H1 (cell line): ENCODE measurements at places on chromosomes 12 and 14.

DNA sequence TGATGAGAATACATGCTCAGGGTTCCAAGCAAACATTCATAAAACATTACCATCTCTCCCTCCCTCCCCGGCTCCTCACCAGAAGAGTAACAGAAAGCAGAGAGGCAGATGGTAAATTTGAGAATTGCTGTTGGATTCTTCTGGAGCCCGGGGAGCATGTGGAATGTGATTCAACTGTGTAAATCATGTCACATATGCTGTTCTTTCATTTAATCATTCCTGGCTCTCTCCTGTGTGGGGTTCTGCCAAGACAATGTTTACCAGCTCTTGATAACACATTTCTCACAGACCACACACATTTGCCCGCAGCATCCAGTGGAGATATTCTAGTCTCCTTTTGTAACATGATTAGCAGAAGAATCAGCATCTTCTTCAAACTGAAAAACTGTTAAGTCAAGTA, 23.4 kb upstream of the NR2C1 start:
- peaks cover 5% of the 10 kb centered on the region for H3K36me3 ChIP-seq
- DNase-seq: no peak
- H3K4me3 ChIP-seq: no peak overlapping the region
- no peaks in the 10 kb centered on the region for H3K27me3 ChIP-seq

DNA sequence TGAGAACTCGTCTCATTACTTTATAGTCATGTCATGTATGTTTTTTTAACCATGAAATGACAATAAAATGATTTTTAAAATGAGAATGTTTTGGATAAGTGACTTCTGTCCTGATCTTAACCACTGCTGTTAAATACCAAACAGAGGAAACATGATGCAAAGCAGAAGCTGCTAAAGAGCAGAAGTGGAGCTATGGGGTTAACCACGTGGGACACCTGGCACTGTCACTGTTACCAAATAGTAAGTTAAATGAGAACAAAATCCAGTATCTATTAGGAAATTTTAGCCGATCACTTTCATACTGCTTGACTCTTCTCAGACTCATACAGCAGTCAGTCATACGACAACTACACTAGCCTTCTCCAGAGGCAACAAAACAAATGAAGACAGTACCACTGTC, 82.4 kb downstream of the SCAF11 start:
- H3K27me3 ChIP-seq: no peaks in the 10 kb centered on the region
- H3K4me1 ChIP-seq: no peaks in the 10 kb centered on the region
- H3K4me3 ChIP-seq: no peak overlapping the region
- peaks cover 2% of the 10 kb centered on the region; the same call in 1 of the 2 replicates for H3K36me3 ChIP-seq

DNA sequence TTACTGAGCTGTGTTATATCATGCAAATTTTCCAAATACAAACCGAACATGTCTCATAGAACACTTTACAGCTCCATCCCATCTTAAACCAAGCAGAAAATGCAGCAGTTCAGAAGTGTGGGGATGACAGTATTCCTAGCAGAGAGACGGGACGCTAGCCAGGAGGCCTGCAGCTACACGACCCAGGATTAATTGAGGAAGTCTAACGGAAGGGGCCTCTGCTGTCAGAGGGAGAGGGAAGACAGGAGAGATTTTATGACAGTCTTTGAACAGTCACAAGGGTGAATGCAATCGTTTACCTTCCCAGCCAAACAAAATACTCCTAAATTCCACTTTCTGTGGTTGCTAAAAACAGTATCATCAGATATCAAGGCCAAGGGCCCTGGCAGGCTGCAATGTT, 261.9 kb downstream of the TMEM132D start:
- H3K27me3 ChIP-seq: no peaks in the 10 kb centered on the region
- peaks cover 7% of the 10 kb centered on the region; the same call in 1 of the 2 replicates for H3K4me1 ChIP-seq
- H3K27ac ChIP-seq: no peak overlapping the region
- no peak for DNase-seq

- H3K4me3 ChIP-seq: no peak overlapping the region
- no peaks in the 10 kb centered on the region for H3K27me3 ChIP-seq
- no peak for DNase-seq
- no peaks in the 10 kb centered on the region for H3K4me1 ChIP-seq
Observed at GRCh38 chr12:10851243-10851858, 2.1 kb upstream of the PRR4 start.

DNA sequence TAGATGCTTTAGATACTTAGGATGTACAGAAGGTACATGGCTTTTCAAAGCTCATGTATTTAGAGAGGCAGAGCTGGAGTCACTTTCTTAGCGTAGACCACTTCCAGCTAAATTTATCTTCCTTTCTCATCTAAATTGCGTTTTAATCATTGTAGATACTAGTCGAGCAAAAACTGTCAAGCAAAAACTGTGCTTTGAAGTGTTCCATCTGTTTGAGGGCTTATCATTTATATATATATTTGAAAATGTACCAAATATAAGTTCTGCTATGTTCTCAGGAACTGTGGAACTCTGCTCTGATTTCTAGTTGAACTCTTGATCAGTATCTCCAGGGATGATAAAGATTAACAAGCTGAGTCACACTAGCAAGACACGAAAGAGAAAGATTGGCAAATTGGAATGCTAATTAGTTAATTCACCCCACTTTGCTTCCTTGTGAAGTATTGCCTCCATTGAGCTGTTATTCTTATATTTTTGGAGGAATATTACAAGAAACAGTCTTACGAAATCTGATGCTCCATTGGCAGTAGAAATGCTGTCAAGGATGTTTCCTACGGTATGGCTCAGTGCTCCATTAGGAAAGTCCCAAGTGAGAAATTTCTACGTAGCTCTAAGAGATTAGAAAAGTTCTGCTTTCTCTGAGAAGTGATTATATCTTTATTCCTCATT, 310.7 kb downstream of the AEBP2 start:
- H3K4me3 ChIP-seq: no peak overlapping the region
- DNase-seq: no peak
- no peaks in the 10 kb centered on the region for H3K27me3 ChIP-seq
- H3K36me3 ChIP-seq: no peaks in the 10 kb centered on the region

- no peaks in the 10 kb centered on the region for H3K27me3 ChIP-seq
- H3K4me3 ChIP-seq: no peak within 1 kb of the TSS
- H3K36me3 ChIP-seq: no peaks in the 10 kb centered on the region
- peaks cover 6% of the 10 kb centered on the region for H3K4me1 ChIP-seq
- no peak within 1 kb of the TSS for H3K27ac ChIP-seq
- no peak for DNase-seq
Observed at GRCh38 chr14:93997082-93997481, at the start of gene CCDC197. CCDC197 (plus strand) TSS chr14:93997301; CDS start chr14:93998132, 831 bp downstream.

DNA sequence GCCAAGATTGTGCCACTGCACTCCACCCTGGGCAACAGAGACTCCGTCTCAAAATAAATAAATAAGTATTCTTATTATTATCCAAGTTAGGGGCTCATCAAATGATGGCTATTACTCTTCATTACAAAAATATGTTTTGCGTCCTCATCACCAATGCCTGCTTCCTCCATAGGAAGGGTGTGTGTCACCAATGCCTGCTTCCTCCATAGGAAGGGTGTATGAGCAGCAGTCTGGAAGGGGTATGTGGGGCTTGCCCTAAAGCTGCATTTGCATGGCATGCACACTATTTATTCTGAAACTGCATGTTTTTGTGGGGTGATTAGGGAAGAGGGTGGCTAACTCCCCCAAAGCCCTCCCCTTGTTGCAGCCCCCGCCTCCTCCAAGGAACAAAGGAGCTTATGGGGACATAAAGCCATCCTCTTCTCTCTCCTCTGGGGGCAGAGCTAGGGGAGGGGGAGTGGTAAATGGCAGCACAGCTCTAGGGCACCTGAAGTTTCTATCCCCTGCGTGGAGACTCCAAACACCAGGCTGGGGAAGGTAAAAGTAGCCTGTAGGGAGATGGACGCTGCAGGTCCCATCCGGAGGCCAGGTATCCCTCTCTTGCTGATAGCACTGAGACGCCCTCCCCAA, 1.3 kb downstream of the CAMKK2 start:
- peak overlapping the region; percentile 87 for H3K4me3 ChIP-seq
- no peak for DNase-seq
- no peaks in the 10 kb centered on the region; the same call in 1 of the 2 replicates for H3K36me3 ChIP-seq
- no peak overlapping the region for H3K27ac ChIP-seq
- no peaks in the 10 kb centered on the region for H3K4me1 ChIP-seq
- no peaks in the 10 kb centered on the region for H3K27me3 ChIP-seq

- no peaks in the 10 kb centered on the region for H3K4me1 ChIP-seq
- H3K4me3 ChIP-seq: no peak overlapping the region
- no peak for DNase-seq
- no peak overlapping the region for H3K27ac ChIP-seq
- no peaks in the 10 kb centered on the region for H3K27me3 ChIP-seq
- H3K36me3 ChIP-seq: no peaks in the 10 kb centered on the region
Observed at GRCh38 chr12:75443709-75444108, 36.8 kb upstream of the GLIPR1 start.

GRCh38 chr14:75301666-75302325, 23.2 kb downstream of the FOS start:
- no peaks in the 10 kb centered on the region for H3K4me1 ChIP-seq
- DNase-seq: no peak
- no peaks in the 10 kb centered on the region for H3K36me3 ChIP-seq
- H3K4me3 ChIP-seq: no peak overlapping the region
- no peak overlapping the region for H3K27ac ChIP-seq

GRCh38 chr12:28949184-28949583, 199.9 kb upstream of the FAR2 start:
- no peak overlapping the region for H3K27ac ChIP-seq
- no peaks in the 10 kb centered on the region for H3K4me1 ChIP-seq
- no peak for DNase-seq
- H3K27me3 ChIP-seq: no peaks in the 10 kb centered on the region

DNA sequence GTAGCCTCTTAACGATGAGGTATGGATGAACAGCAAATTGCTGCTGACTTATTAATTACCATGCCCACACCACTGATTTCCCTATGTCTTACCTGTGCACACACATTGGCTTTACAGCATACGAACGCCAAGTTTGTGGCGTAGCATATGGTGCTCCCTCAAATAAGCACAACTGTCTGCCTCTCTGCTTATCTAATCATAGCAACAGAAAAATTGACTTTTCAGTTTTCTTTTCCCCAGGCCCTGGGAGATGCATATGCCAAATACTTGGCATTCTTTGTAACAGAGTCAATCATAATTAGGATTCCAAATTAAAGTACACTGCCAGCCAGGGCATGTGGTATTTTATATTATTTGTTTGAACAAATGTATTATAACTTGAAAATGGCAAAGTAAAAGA, 625.5 kb downstream of the DIO2 start:
- no peak overlapping the region for H3K27ac ChIP-seq
- H3K4me1 ChIP-seq: no peaks in the 10 kb centered on the region
- DNase-seq: no peak
- no peak overlapping the region for H3K4me3 ChIP-seq
- H3K36me3 ChIP-seq: no peaks in the 10 kb centered on the region
- H3K27me3 ChIP-seq: no peaks in the 10 kb centered on the region
